ENCODE measurements at places on chromosomes 16 and 17. TPM values are rescaled to one million over a fixed set of nuclear protein-coding genes. Genes with fewer than 3 reads are reported as not detected.

Gene CTRB1
- total RNA-seq, result not detected

Gene NLRC3
- 0.06 TPM for total RNA-seq

Gene WIPI1
- 33.7 TPM for total RNA-seq

Gene MT1G
- total RNA-seq, result 8.2 TPM

Gene RNU2-1
- not detected for total RNA-seq

Gene TCF25
- 59.8 TPM for total RNA-seq

Gene GCGR
- not detected for total RNA-seq

Gene ZSCAN10
- not detected for total RNA-seq

Gene HOXB7
- 13.2 TPM for total RNA-seq

Gene STAC2
- total RNA-seq, result not detected

Gene SOST
- not detected for total RNA-seq

Gene LGALS9B
- not detected for total RNA-seq

Gene SLC13A5
- not detected for total RNA-seq

Gene TMEM204
- 1.1 TPM for total RNA-seq

- DNase-seq, result no peak
Measured at GRCh38 chr17:8140065-8141029, 11.9 kb downstream of the PER1 start.

- DNase-seq, result peak; percentile 78
Measured at GRCh38 chr17:42679492-42680330, 1.9 kb downstream of the CCR10 start.

GRCh38 chr17:81250286-81251093, 11.4 kb downstream of the NDUFAF8 start:
- DNase-seq, result no peak

GRCh38 chr17:75301049-75301448, 11.8 kb upstream of the SLC25A19 start:
- no peak for DNase-seq

GRCh38 chr16:23901178-23902033, 65.6 kb downstream of the PRKCB start:
- DNase-seq, result no peak

GRCh38 chr16:71895679-71896365, 491 bp downstream of the IST1 start:
- peak; percentile 20 for DNase-seq

DNA sequence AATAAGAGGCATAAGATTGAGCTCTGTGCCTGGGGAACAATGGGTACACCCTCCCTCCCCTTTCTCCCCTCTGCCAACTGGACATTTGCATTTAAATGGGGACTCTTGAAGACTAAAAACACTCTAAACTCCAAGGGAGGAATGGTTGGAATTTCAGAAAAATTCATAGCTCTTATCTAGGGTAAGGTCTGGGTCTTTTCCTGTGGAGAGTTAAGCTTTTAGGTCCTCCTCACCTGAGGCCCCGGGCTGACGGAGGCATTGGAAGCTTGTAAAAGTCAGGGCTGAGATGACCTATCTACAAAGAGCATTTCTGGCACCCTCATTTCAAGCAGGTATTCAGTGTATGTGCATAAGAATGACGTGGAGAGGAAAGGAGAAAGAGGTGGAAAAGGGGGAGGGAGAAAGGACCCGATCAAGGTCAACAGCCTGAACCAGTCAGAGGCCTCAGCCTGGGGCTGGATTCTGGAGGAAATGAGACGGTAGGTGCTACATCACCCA, 78.0 kb downstream of the RAP1GAP2 start:
- no peak for DNase-seq

GRCh38 chr17:16351831-16352230, 1.4 kb downstream of the CENPV start:
- DNase-seq, result peak; percentile 6

GRCh38 chr16:84007965-84008364, 34.6 kb downstream of the SLC38A8 start:
- DNase-seq, result no peak

GRCh38 chr16:48629531-48629930, 19.6 kb upstream of the N4BP1 start:
- no peak for DNase-seq

GRCh38 chr17:66715745-66716156, 119.2 kb upstream of the CACNG5 start:
- peak; percentile 30 for DNase-seq

DNA sequence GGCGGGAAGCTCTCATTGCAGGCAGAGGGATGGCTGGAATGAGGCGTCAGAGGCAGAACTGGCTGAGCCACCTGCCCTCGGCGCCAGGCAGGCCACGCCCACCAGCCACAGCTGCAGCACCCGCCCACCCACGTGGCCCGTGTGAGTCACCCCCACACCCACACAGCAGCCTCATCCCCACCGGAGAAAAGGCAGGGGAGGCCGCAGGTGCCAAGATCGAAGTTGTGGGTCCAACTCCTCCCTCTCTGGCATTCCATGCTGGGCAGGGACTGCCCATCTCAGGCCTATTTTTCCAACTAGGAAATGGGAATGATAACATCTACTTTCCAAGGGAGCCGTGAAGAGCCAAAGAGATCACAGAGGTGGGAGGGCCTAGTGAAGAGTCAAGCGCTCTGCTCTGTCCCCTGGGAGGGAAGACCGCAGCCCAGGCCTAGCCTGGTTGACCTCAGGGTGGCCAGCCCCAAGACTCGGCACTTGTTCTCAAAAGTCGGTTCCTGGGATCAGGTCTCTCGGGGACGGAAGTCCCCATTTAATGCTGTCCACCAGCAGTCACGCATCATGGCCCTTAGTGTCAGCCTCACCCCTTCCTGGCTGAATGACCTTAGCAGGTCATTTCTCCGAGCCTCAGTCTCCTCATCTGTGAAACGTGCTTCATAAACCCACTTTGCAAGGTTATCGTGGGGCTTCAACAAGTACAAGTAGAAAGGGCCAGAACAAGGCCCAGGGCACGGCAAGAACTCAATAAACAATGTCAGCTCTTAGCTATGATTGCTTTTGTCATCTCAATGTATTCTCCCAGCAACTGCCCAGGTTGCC, at the start of gene TRPV3:
TSS of gene TRPV3 (minus strand) at position 45 of the 816 bp plus-strand sequence. CDS start 2,962 bp downstream, outside the sequence.
- DNase-seq, result peak; percentile 86

- DNase-seq, result peak; percentile 88
Measured at GRCh38 chr17:9875441-9875840, 29.6 kb downstream of the RCVRN start.

GRCh38 chr17:56806949-56807348, 26.8 kb downstream of the C17orf67 start:
- DNase-seq, result no peak

DNA sequence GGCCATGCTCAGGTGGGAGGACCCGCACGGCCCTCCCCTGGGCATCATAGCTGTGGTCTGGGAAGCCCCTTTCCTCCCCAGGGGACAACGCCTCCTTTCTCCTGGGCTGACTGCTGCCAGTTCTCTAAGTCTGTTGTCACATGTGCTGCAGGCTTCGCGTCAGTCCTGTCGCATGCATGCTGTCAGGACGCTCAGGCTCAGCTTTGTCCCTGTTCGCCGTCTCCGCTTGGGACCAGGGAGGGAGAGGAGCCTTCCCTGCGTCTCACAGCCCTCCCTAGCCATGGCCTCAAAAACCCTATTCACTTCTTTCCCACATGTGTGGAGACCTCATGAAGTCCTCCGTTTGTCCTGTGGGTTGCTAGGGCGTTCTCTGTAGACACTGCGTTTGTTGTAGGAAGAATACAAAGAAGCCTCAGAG, 21.4 kb downstream of the LDHD start:
- no peak for DNase-seq

GRCh38 chr16:48617104-48617705, 7.2 kb upstream of the N4BP1 start:
- no peak for DNase-seq

DNA sequence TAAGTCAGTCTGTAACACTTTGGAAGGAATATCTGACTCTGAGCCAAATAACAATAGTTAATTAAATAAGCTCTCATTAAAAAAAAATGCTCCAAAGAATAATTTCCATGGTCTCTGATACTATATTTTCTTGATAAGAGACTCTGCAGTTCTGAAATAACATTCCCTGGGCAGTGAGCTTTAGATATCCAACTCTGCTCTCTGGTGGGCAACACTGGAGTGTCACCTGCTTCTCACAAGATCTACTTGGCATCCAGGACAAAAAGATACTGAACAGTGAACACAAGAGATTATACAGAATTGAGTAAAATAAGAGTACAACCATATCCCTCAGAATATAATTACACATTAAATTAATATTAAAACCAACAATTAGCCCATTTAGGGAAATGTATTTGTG, 13.7 kb downstream of the BLMH start:
- no peak for DNase-seq

DNA sequence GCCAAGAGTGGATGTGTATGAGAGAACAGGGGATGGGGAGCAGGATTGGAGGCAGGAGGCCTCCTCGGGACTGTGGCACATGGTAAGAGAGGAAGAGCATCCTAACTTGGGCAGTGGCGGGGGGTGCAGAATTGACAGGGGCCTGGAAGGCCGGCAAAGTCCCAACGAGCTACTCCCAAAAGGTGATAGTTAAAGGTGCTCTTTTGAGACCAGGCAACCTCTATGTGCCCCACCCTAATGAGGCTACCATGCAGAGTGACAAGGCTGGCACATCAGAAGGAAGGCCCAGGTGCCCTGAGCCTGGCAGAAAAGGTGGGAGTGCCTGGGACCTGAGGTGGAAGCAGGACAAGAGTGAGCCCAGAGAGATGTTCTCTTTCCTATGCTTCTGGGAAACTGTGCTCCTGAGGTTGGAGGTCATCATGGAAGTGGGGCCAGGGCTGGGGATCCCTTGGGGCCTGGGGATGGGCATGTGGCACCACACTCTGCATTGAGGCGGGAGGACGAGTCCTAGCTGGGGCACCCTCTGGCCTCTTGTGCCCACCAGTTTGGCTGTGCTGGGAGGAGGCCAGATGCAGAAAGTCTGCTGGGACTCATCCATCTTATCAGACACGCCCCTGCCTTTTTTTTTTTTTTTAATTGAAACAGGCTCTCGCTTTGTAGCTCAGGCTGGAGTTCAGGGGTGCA, 5.9 kb downstream of the RAB11FIP4 start:
- DNase-seq, result no peak

DNA sequence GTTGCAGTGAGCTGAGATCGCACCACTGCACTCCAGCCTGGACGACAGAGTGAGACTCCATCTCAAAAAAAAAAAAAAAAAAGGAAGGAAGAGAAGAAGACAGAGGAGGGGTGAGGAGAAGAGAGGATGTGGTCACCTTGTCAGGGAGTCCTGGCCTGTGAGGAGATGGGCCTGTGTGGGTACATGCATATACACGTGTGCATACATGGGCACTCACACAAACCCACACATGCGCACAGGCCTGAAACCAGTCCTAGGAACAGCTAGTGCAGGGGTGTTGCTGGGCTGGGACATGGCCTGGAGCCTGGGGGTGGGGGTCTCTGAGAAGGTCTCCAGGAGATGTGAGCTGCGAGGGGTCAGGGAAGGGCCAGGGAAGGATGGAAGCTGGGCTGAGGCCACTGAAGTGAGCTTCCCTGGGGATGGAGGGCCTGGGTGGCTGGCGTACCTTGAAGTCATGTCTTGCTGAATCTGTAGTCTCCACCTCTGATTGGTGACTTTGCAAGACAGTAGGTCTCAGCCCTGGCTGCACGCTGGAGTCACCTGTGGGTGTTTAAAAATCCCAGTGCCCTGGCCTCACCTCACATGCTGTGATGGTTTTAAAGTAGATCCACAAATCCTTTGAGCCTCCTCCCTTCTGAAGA, 72.4 kb downstream of the MRM1 start:
- DNase-seq, result no peak

DNA sequence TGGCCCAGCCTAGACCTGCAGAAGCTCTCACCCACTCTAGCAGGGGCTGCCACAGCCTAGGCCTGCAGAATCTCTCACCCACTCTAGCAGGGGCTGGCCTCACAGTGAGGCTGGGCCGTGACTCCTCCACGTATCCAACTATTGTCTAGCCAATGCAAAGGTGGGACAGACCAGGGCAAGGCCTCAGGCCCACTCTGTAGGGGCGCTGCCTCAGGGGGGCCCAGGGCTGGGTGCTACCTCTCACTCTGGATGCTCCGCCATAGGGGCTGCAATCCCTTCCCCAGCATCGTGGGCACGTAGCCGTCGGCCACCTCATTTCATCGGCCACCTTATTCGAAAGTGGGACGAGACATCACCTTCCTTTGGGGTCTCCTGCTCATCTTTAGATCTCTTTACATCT, 51.7 kb downstream of the RPH3AL start:
- no peak for DNase-seq

DNA sequence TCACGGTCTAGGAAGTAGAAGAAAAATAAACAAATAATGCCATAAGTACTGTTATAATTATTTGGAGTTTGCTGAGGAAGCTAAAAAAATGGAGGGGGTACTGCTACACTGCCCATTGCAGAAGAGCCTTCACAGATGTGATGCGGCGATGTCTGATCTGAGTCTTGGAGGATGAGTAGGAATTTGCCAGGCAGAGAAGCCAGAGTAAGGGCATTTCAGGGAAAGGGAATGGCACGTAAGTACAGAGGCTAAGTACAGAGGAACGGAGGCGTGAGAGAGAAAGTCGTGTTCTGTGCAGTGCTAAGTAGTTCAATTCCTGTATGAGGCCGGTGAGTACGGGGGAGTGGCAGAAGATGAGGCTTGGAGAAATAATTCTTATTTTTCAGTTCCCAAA, 741 bp upstream of the GRB2 start:
- peak; percentile 27 for DNase-seq

- no peak for DNase-seq
Measured at GRCh38 chr17:76102944-76103273, 678 bp downstream of the EXOC7 start.

DNA sequence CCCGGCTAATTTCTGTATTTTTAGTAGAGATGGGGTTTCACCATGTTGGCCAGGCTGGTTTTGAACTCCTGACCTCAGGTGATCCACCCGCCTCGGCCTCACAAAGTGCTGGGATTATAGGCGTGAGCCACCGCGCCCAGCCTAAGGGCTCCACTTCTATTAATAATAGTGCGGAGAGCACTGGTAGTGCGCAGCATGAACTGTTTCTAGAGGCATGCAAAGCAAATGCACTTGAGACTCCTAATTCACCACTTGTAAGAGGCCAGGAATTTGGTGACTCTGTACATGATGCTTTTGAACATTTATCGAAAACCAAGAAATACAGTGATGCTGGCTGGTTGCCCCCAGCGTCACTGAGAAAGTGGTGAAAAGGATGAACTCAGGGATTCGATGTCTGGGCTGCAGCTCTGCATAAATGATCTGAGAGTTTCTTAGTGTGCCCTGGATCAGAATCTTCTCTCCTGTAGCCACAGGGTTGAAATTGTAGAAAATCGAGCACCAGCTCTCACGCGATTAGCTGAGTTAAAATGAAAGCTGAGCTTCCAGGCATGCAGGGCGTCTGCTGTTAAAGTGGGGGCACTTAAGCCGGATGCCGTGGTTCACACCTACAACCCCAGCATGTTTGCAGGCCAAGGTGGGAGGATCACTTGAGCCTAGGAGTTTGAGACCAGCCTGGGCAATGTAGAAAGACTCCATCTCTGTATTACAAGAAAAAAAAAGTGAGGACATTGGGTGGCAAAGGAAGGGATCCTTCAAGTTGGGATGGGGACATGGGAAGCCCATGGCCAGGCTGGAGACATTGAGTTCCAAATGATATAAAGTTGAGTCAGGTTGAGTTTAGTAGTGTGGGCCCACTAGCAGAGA, 4.8 kb downstream of the RNF213 start:
- DNase-seq, result no peak

- no peak for DNase-seq
Measured at GRCh38 chr17:67171560-67171959, 73.4 kb downstream of the HELZ start.

Measured in Daoy (cell line).